ENCODE measurements at places on chromosomes 3 and 15. TPM values are rescaled to one million over a fixed set of nuclear protein-coding genes. Genes with fewer than 3 reads are reported as not detected.

CEP19 gene
- total RNA-seq = 2.5 TPM

HGD gene
- 0.32 TPM for total RNA-seq

WWTR1 gene
- total RNA-seq = 23.2 TPM

KLHL40 gene
- total RNA-seq = not detected

IGSF11 gene
- total RNA-seq = 0.09 TPM

MUSTN1 gene
- not detected for total RNA-seq

CA12 gene
- 101 TPM for total RNA-seq

SCN10A gene
- total RNA-seq = not detected

RAB6B gene
- 0.52 TPM for total RNA-seq

LARP6 gene
- total RNA-seq = 93.6 TPM

CCR1 gene
- 1.5 TPM for total RNA-seq

ANKRD34C gene
- total RNA-seq = not detected

PPP1R14D gene
- total RNA-seq = not detected

CCR2 gene
- total RNA-seq = not detected

P2RY13 gene
- not detected for total RNA-seq

FEZF2 gene
- not detected for total RNA-seq

STRA6 gene
- 0.79 TPM for total RNA-seq

GRK7 gene
- not detected for total RNA-seq

LTF gene
- not detected for total RNA-seq

CLRN1 gene
- total RNA-seq = not detected

PLEKHO2 gene
- total RNA-seq = 44.4 TPM

ITIH4 gene
- 1.7 TPM for total RNA-seq

NOX5 gene
- total RNA-seq = 1.8 TPM

LMAN1L gene
- total RNA-seq = not detected

INTS14 gene
- total RNA-seq = 22.7 TPM

ZNF774 gene
- 0.86 TPM for total RNA-seq

THSD4 gene
- 13.9 TPM for total RNA-seq

CIAO2A gene
- 34.3 TPM for total RNA-seq

RTP1 gene
- total RNA-seq = not detected

LRTM1 gene
- total RNA-seq = not detected

CD86 gene
- total RNA-seq = not detected

ATP6V1A gene
- 61.8 TPM for total RNA-seq

ARHGAP11A gene
- 5.4 TPM for total RNA-seq

MYRIP gene
- 0.16 TPM for total RNA-seq
